ENCODE measurements at places on chromosomes 3 and 15.
A peak's percentile ranks its signal among the peaks of the same experiment; 100 is the strongest.

GRCh38 chr3:42090973-42091731 is at the start of gene TRAK1:
Gene TRAK1, plus strand, starts transcription at chr3:42091357. Its CDS starts 113 bp downstream, at chr3:42091470.
- peak; percentile 53 for DNase-seq

GRCh38 chr15:67003586-67003985 is 61.8 kb upstream of the SMAD3 start:
- no peak for DNase-seq

GRCh38 chr3:39631136-39631535 is 163.7 kb downstream of the MOBP start:
- no peak for DNase-seq

- no peak for DNase-seq
Observed at GRCh38 chr15:93308026-93308690, 219.1 kb upstream of the RGMA start.

DNA sequence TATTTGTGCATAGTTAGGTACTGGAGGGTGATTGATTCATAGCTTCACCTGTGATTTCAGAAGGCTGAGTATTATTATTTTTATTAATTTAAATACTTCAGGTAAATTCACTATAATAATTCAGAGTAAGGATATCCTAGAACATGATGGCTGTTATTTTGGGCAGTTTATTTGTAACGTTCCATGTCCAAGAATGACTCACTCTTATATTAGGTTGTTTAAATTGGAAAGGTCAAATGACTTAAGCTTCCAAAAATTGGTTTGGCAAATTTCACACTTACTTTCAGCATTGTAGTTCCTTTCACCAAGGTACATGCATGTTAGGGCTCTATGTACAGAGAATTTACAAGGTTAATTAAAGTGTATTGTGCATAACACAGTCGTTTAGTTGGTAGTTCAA is 120.2 kb downstream of the EPHA3 start:
- DNase-seq: no peak

DNA sequence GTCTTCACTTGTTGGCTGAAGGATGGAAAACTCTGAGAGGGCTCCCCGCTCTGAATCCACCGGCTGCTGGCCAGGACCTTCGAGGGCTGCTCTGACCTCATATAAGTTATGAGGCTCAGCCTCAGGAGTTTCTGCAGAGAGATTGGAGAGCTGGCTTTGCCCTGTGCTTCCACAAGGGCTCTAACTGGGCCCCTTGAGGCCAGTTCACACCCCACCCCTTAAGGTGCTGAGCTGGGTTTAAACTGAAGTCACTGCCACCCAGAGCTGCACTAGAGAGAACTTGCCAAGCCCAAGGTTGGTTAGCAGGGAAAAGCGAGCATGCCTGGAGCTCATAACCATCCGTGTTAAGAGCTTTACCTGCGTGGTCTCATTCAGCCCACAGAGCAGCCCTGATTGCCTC is 2.8 kb upstream of the CCDC33 start:
- DNase-seq: no peak

- no peak for DNase-seq
Observed at GRCh38 chr15:52233405-52233804, 42.2 kb upstream of the GNB5 start.

DNA sequence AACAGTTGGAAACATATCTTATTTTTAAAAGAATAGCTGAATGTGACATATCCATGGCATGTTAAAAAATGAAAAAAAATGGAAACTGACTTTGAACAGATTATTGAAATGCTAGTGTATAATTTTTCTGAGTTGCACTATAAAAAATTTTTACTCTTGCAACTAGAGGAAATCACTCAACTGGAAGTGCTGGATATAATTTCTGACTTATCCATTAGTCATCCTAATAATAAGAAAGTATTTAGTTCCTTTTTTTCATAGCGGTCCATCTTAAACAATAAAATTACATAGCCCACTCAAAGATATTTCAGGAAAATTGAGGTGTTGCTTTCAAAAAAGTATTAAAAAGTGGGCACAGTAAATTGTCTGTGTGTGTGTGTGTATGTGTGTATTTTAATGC is 80.7 kb downstream of the MBNL1 start:
- DNase-seq: no peak

GRCh38 chr15:72229076-72229946 is 1.7 kb downstream of the PKM start:
- peak; percentile 48 for DNase-seq

Measured in muscle of leg (tissue), 16 donors.